Epithelial cell of proximal tubule (primary cell): ENCODE measurements at places on chromosomes 2 and 18.

DNA sequence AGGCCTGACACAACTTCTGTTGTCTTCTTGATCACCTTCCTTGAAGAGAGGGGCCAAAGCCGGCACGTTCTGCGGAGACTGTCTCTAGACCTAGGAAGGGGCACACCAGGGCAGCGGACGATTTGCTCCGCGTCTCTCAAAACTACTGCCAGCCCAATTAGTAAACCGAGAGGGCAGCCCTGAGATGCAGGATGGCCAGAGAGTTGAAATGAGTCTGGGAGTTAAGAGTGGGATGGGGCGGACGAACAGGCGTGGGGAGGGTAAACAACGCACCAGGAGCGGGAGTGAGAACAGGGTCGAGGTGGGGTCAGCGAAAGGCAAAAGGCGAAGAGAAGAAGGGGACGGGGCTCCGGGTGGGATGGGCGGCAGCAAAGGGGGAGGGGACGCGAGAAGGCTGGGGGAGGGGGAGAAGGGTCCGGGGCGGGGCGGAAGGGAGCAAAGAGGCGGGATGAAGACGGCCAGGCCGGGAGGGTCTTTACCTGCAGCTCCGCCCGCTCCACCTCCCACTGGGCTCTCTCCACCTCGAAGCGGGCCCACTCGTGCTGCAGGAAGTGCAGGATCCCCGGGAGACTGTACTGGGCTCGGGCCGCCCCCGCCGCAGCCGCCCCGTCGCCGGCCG, 476 bp downstream of the STRN start:
- DNase-seq: no peak

GRCh38 chr2:230156782-230157699, 62.7 kb downstream of the SP110 start:
- no peak for DNase-seq

DNA sequence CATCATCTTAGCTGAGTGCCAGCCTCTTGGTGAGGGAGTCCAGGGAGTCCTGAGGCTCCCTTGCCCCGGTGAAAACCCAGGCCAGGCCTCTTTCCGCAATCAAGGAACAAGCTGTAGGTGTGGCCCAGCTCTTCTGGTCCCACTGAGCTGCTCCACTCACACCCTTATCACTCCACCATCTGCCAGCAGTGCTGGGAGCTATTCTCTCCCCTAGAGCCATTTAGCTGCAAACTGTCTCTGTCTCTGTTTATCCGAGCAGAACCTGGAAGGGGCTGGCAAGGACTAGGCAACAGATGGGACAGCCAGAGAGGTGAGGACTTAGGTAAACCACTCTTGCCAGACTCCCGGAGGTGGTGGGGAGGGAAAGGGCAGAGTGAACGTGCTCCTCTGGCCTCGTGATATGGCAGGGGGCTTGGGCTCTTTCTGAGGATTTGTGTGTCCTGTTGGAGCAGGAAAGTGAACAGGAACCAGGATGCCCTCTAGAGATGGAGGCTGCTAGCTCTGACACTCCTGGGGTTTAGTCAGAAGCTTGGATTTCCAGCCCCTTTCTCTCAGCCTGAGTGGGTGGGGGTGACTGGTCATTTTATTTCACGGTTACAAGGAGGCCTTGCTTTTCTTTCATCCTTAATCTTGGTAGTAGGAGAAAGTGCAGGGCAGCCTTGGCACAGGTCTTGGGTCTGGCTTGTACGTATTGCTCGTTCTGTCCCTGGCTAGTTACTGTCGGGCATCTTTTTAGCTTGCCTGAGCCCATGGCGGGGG, 19.6 kb downstream of the B3GNT2 start:
- no peak for DNase-seq

DNA sequence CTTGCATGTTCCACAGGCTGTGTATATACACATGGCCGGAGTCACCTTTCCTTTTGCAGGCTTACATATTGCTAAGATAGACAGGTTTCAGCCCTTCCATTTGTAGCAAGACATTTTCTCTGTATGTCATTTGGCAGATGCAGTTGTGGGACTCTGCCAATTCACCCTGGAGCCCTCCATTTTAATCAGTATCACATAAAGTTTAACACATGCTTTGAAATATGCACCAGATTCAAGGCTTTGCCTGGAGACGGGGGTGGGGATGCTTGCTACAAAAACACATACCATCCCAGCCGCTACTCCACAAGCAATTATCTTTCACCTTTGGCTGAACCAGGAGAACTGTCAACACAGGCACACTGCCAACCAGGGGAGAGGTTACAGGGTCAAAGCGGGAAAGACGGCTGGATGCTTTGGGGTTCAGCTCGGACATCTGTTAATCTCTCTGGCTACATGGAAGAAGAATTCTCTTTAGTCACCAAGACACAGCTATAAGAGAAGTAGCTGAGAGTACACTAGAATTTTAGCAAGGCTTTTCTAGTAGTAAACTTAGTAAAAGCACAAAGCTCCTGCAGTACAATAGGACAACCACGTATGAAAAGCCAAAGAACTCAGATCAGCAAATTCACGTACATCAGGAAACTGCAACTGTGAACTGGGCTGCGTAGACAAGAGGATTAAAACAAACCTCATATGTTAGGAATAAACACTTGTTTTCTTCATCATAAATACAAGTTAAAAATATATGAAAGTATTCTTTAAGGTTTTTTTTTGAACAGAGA, 130.9 kb downstream of the EXOC6B start:
- DNase-seq: no peak

GRCh38 chr2:201448061-201448460, 3.2 kb downstream of the TRAK2 start:
- DNase-seq: no peak

DNA sequence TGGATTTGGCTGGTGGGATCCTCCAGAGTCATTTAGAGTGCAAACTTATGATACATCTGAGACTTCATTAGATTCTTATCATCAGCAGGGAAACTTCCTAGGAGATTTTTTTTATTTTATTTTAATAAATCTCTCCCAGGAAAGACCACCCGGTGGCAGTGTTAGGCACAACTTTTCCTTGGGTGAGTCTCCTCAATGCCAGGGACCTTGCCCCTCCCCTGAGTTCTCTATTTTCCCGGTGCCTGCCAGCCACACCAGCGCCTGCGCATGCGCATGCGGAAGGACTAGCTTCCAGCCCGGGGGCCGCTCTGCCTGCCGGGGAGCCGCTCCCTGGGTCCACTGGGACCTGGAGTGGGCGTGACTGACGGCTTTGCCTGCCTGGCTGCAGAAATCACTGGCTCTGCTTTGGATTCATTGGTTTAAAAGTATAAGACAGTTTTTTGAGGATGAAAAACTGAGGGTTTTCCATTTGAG, 86.6 kb downstream of the TMEM182 start:
- DNase-seq: no peak

DNA sequence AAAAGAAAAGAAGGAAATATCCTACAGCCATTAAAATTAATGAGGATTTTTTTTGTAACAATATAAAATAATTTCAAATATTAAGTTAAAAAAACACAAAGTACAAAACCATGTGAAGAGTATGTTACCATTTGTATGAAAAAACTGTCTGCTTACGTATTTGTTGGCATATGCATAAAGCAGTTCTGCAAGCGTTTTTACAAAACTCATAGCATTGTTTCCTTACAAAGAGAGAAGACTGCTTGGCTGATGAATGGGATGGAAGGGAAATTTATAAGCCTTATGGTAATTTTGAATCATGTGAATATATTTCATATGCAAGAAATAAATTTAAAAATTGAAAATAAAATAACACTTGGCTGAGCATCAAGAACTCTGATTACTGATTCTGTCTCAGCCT, 63.1 kb downstream of the METTL4 start:
- no peak for DNase-seq

- no peak for DNase-seq
Measured at GRCh38 chr2:241151934-241152660, 1.8 kb downstream of the PPP1R7 start.

- DNase-seq: no peak
Measured at GRCh38 chr18:37572736-37573135, 7.1 kb upstream of the CELF4 start.

GRCh38 chr2:69535817-69536241, 98.6 kb upstream of the NFU1 start:
- DNase-seq: no peak

- DNase-seq: no peak
Measured at GRCh38 chr2:194319222-194319992, 1337.6 kb upstream of the SLC39A10 start.

GRCh38 chr2:232327105-232328031, 51.2 kb upstream of the ALPP start:
- no peak for DNase-seq

DNA sequence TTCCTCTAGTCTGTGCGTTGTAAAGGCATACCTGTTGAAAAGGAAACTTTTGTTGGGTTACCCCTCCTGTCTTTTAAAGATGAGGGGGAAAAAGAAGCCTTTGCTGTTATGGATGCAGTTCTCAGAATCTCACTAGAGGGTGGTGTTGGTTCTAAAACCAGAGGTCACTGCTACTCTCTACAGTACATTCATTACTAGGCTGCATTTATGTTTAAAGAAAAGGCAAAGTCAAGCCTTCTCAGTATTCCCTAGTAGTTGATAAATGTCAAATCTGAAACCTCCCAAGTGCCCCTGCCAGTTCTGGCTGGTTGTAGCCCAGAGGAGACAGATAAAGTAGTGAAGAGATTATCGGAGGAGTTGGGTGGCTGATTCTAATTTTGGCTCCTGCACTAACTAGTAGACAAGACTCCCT, 1.4 kb upstream of the PLCL1 start:
- DNase-seq: no peak

DNA sequence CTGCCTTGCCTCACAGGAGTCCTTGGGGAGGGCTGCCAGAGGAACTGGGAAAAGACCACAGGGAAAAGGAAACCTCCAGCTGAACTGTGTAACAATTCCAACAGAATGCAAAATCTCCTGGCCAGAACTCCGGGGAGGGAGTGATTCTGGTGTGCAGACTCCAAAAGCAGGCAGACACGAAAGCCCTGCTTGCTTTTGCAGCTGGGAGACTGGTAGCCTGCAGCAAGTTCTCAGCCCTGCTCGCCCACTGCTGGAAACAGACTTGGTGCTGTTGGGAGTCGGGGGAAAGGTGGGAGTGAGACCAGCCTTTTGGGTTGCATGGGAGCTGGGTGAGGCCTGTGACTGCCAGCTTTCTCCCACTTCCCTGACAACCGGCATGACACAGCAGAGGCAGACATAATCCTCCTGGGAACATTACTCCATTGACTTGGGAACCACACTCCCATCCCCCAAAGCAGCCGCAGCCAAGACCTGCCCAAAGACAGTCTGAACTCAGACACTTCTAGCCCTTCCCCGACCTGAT, 26.0 kb upstream of the NMI start:
- DNase-seq: no peak

GRCh38 chr2:238376884-238377391, 49.8 kb upstream of the ASB1 start:
- DNase-seq: no peak

- DNase-seq: no peak
Measured at GRCh38 chr2:85748039-85748734, 5.6 kb upstream of the ATOH8 start.

DNA sequence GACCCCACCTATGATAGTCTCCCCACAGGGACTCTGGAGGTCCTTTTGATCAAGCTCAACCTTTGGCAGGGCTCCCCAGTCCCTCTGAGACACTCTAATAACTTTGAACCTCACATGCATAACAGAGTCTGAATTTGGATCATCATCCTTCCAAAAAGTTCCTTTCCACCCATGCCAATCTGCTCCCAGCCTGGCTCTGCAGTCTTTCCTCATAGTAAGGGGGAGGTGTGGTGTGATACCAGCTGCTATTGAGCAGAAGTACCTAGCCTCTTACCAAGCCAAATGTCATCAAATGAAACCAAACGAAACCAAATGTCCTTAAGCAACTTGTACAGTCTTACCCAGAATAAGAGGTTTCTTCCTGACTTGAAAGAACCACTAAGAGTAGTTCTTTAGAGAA, 36.5 kb downstream of the DTNA start:
- no peak for DNase-seq

DNA sequence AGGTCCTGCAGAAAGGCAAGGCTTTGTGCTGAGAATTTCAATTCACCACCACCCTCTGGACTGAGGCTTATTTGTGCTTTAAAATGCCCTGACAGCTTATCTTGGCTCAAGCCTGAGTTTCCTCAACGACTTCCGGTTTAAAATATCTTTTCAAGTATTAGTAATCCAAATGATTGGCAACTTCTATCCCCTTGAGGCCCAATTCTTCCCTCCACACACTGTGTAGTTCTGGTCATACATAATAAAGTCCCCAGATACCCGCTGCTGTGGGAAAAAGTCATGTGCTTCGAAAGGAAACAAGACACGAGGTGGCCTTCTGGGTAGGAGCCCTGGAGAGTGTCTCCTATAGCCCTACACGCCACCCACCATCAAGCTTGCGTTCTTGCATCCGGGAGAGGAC, 393.4 kb downstream of the ALK start:
- no peak for DNase-seq

DNA sequence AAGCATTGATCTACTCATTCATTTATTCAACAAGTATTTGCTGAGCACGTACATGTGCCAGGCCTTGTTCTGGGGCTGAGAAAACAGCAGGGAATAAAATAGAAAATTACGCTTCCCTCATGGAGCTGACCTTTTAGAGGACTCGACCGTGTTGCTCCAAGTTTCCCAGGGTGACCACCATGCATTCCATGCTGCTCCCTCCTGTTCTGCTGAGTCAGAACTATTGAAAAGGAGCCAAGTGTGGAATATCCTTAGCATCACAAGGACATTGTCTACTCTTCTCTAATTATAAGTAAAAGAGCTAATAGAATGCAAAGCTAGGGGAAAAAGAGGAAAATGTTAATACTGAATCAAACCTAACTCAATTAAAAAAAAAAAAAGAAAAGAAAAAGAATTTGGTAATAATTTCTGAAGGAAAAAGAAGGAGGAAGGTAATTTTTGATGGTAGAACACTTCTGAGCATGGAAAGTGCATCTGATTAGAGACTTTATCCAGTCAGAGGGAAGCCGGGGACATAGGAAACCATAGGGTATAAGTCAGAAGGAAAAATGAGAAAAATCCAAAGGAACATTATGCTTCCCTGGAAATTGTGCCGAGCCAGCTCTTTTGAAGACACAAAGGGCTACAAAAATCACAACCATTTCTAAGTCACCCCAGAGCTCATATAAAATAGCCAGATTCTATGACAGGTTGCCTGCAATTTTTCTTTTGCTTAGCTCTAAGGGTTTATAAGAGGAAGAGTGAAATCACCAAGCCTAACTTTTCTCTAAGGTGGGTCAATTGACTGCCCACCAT, 339.4 kb downstream of the RND3 start:
- no peak for DNase-seq

DNA sequence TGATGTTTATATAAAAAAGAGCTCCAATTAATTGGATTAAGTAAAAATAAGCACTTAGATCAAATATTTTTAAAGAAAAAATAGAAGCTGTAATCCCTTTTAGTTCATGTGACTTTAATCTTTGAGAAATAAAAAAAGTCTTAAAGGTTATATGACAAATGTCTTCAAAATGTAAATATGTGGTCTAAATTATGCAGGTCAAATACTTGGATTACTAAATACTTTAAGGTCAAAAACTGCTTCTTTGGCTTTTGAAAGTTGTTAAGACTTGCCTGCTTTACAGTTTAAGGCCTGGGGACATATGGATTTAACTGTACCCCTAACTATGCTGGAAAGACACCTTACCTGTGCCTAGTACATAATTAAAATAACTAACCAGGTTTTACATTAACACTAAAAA, 15.5 kb upstream of the PDK1 start:
- no peak for DNase-seq
